Chondrocyte (in vitro differentiated cells): ENCODE measurements at places on chromosomes 6 and 20. TPM values are rescaled to one million over a fixed set of nuclear protein-coding genes. Genes with fewer than 3 reads are reported as not detected.

The ELOVL4 gene
- total RNA-seq, result 4.4 to 6.1 TPM (median 5.7 TPM) in 3 replicates

The PTCRA gene
- total RNA-seq, result not detected in 3 replicates

The DEFB124 gene
- not detected in 3 replicates for total RNA-seq

The PCMTD2 gene
- 31.5 to 48.2 TPM (median 38.1 TPM) in 3 replicates for total RNA-seq

The CD24 gene
- total RNA-seq, result 1.3 to 2.8 TPM (median 1.8 TPM) in 3 replicates

The LAMA2 gene
- 1.9 to 9.8 TPM (median 2.5 TPM) in 3 replicates for total RNA-seq

The MEI4 gene
- not detected in 3 replicates for total RNA-seq

DNA sequence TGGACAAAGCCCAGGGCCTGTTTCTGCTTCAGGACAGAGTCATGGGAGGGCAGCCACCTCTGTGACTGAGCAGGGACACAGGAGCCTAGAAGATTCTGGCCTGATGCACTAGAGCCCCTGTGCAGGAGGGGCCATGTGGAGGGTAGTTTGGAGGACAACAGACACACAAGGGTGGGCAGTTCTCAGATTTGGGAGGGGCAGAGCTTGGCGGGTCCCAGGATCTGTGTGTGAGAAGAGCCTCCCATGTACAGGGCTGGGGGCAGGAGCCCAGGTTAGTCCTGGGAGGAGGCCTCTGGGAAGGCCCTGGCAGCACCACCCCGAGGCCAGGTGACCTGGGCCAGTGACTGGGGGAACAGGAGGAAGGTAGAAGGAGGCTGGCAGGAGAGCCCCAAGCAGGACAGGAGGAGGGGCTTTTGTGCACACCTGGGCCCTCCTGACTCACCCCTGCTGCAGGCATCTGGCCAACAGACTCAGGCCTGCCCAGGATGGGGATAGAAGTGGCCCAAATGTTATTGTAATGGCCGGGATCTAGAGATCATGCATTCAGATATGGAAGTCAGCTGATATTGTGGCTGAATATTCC, 1.4 kb upstream of the ULBP3 start:
- DNase-seq, result no peak

GRCh38 chr20:4161401-4162251, 146.3 kb upstream of the RNF24 start:
- DNase-seq, result peak; percentile 79

- no peak for DNase-seq
Measured at GRCh38 chr6:1251198-1252155, 60.4 kb upstream of the FOXQ1 start.

DNA sequence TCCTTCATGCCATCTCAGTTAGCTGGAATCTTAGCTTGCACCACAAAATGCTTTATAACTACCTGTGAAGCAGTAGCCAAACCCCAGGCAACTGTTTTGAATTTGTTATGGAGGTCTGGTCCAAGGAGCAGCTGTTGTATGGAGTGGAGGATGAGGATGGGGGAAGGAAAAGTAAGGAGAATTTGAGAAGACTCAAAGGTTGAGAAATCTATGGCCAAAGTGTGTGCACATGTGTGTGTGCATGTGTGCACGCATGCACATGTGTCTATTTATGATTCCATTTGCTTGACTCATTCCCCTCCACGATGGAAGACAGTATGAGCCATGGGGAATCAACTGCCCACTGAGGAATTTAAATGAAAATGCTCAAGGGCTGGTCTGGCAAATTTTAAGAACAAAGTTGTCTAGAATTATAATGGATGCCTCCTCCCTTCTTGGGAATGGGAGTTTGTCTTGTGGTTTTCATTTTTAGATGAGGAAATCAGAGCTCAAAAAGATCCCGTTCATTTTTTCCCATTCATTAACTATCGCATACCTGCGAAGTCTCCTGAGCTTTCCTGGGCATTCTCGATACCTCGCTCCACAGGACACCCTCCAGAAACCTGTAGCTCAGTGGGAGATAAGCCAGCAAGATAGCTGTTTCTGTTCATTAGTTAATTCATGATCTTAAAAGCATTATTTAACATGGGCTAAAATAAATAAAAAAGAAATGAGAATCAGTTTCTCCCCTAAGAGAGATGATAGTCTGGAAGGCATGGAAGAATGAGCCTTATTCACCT, 152.3 kb upstream of the NEDD9 start:
- no peak for DNase-seq

DNA sequence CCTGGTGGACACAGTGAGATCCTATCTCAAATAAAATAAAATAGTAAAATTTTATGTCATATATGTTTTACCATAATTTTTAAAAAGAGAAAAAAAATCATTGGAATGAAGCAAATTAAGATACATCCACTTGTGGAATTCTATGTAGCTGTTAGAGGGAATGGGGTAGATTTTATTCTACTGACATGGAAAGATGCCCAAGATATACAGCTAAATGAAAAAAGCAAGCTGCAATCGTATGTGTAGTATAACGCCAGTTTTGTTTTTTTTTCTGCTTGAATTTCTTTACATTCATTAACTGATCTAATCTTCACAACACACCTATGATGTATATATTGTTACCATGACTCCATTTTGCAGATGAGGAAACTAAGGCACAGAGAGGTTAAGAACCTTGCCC, 23.4 kb upstream of the RANBP9 start:
- no peak for DNase-seq

DNA sequence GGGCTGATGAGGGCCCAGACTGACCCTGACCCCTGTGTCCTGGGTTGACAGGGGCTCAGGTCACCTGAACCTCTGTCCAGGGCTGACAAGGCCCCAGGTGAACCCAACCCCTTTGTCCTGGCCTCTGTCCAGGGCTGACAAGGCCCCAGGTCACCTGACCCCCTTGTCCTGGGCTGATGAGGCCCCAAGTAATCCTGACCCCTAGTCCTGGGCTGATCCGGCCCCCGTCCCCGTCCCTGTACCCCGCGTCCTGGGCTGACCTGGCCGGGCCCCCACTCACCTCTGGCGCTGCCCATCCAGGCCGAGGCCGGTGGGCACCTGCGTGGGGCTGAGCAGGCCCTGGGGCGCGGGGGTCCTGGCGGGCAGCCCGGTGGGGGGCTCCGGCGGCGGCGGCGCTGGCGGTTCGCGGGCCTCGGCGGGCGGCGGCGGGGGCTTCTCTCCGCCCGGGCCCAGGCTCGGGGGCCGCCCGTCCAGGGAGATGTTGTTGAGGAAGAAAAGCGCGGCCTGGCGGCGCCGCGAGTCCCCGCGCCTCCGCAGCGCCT, 379 bp downstream of the CABLES2 start:
- no peak for DNase-seq

DNA sequence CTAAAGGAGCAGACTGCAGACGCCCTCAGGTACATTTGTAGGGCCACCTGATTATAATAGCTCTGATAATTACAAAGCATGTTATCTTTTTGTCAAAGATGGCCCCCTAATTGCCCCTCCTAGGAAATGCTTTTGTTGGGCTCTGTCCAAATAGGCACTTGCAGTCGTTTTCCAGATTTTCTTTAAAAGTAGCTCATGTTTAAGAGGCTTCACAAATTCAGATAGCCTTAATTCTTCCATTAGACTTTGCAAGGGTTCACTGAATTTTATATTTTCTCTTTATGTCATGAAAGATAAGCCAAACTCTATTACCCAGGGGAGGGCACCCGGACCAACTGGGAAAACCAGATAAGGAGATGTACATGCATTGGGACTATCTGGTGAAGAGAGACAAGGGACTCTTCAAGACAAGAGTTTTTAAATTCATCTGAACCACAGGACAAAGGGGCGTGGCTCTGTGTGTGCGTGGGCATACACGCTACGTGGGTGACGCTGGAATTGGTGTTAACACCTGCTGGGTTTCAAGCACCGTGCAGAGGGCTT, 95.6 kb downstream of the TOX2 start:
- DNase-seq, result no peak

- DNase-seq, result no peak
Measured at GRCh38 chr6:156182356-156182755, 594.8 kb upstream of the ARID1B start.

- no peak for DNase-seq
Measured at GRCh38 chr6:168462289-168462853, 21.4 kb downstream of the SMOC2 start.

DNA sequence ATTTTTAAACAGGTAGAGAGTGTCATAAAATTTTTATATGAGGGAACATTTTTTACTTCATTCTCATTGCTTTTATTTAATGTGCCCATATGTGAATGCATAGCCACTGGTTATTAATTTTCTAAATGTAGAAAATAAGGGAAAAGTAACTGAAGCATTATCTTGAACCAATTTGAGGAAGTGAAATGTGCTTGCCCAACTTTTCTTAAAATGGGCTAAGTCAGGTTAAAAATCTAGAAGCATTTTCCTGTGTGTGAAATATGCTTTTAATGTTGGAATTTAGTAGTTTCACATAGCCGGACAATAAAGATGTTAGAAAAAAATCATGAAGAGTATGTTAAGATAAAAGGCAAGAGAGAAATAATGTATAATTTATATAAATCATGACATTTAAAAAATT, 3.8 kb downstream of the SEC23B start:
- DNase-seq, result no peak

DNA sequence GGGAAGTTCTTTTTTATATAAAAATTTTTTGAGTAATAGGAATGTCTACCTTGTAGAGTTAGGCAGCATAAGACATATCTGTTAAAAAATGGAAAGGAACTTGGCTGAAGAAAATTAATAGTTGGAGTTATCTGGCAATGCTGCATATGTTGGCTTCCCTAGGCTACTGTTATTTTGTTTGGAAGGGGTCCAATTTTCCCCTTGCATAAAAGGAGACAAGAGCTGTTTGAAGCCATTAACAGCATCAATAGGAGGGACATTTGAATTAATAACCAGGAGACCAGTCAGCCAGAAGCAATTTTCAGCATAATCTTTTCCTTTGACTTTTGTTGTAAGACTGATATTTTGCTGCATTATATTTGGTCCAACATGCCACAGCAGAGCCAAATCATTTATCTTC, 80.9 kb upstream of the TAB2 start:
- DNase-seq, result no peak

GRCh38 chr6:108883172-108883571, 35.0 kb downstream of the ARMC2 start:
- no peak for DNase-seq

DNA sequence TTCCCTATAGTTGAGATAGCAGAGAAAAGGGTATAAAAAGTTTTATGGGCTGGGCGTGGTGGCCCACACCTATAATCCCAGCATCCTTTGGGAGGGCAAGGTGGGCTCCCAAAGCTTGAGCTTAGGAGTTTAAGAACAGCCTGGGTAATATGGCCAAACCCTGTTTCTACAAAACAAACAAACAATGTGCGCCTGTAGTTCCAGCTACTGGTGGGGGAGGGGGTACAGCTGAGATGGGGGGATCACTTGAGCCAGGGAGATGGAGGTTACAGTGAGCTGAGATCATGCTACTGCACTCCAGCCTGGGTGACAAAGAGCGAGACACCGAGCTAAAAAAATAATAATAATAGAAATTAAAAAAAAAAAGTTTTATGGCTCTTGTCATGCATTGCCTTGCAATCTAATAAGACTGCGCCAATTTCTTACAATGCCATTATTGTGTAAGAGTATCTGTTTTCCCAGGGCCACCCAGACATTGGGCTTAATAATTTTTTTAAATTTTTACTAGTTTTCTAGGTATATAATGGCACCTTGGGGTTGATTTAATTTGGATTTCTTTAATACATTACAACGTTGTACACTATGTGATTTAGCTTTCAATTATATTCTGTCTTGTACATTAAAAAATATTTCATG, 3.9 kb downstream of the ACSS2 start:
- DNase-seq, result no peak

- DNase-seq, result no peak
Measured at GRCh38 chr20:52427960-52428359, 236.4 kb upstream of the ZFP64 start.

GRCh38 chr20:18839507-18840247, 26.1 kb downstream of the SCP2D1 start:
- no peak for DNase-seq

DNA sequence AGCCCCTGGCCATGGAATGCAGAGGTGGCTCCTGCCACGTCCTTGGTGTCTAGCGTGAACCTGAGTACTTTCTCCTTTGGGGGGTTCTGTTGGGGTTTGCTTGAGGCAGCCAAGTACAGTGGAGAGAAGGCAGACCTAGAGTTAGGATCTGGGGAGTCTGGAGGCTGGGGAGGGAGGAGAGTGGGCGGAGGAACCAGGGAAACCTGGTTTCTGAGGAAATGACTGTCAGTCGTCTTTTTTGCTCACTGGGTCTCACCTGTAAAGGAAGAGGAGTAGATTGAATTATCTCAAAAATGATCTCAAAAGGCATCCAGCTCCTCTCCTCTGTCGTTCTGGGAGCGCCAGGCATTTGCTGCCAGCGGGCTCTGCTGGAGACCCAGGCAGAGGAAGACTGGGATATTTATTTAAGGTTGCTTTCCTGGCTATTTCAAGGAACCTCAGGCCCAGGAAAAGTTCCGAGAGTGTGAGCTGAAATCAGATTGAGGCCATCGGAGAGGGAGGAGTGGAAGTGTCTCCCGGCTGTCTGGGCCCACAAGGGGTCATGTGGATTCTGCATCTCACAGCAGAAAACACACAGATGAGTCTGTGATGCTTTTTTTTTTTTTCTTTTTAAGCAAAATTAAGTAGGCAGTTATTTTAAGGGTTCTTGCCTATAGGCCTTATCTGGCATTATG, 16.1 kb downstream of the EPB41L1 start:
- DNase-seq, result no peak

DNA sequence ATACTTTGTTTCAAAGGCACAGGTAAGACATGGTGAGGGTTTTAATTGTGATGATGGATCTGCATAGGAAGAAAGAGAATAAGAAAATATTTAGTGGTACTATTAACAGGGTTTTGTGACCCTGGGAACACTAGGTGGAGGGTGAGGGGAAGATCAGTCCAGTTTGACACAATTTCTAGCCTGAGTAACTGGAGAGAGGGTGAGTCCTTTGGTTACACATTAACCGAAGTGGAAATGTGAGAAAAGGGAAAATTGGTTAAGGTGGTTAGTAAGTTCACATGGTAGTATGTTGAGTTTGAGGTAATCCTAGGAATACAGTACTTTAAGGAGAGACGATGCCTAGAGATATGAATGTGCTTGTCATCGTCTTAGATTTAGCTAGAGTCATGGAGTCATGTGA, 54.8 kb upstream of the POU3F2 start:
- DNase-seq, result no peak
